ENCODE measurements at places on chromosomes 3 and 15.

DNA sequence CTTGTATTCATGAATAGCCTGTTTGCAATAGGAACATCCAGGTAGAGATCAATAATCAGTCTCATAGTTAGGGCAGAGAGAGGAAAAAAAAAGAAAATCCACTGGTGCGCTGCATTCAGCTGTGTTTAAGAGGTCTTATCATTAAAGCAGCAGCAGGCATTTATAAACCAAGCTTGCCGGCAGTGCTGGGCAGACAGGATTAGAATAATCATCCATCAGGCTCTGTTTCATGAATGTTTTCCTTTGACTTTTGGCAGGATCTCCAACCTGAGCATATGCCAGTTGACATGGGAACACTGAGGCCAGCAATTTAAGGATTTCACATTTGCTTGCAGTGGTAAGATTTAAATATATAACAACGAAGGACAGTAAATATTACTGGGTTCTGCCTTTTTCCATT lies 305.2 kb upstream of the SEMA6D start:
- DNase-seq, result no peak

DNA sequence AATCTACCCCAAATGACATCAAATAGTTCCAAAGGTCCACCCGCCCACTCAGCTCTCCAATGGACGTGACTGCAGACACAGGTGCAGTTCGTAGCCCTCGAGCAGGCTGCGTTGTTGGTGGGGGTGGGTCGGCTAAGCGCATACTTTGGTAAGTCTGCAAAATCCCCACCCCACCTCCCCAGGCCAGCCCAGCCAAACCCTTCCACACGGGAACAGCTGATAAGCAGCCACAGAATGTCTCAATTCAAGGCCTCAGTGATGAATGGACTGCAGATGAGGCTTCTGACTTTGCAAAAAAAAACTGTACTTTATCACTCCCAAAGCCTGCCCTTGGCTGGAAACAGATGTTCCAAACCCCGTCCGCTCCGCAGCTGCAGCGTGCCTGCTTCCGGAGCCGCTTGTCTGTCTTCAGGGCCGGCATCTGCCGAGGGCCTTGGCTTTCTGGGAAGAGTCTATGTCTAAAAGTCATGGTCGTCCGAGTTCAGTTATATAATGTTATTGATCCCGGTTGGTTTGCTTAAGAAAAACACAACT lies 38.2 kb downstream of the PCSK6 start:
- DNase-seq, result no peak

GRCh38 chr3:127607675-127608361 lies 9.6 kb downstream of the MCM2 start:
- no peak for DNase-seq

GRCh38 chr3:111335512-111336303 lies 206.3 kb upstream of the CD96 start:
- no peak for DNase-seq
